Kidney epithelial cell (primary cell): ENCODE measurements at places on chromosomes 16 and 17.

DNA sequence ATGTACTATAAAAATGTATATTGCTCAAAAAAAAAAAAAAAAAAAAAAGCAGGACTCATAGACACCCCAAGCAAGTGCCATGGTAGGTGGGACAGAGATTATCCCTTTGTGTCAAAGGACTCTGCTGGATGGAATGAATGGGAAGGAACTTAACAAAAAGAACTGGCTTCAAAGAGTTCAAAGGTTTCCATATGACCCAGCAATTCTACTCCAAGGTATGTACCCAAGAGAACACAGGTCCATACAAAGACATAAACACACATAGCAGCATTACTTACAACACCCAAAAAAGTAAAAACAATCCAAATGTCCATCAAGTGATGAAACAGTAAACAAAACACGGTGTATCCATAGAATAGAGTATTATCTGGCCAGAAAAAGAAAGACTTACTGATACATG lies 255.2 kb downstream of the SLC39A11 start:
- no peak for DNase-seq

DNA sequence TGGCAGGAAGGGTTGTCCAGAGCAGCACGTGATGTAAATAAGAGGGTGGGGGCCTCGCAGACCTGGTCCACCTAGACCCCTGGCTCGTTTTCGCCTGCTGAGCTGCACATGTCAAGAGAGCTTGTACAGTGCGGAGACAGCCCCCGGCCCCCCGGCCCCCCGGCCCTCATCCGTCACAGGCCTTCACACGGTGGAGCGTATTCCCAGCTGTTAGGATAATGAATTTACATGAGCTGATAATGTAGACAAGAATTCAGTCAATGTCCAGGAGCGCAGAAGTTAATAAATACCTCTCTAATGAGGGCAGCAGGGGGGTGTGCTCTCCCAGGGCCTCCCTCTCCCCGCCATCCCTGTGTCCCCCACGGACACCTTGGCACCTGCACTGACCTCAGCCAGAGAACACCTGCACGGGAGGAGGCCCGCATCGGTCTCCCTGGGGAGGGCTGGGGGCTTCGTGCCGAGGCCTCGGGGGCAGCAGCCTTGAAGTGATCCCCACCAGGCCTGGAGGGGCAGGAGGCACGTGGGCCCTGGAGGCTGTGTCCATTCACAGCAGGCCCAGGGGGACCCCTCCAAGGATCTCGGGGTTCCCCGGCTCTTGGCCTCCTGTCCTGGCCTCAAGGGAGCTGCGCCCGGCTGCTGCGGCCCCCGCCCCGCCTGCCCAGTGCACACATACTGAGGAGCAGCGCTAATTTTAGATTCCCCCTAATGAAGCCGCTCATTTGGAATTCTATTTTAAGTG lies 14.6 kb downstream of the GSE1 start:
- no peak for DNase-seq

DNA sequence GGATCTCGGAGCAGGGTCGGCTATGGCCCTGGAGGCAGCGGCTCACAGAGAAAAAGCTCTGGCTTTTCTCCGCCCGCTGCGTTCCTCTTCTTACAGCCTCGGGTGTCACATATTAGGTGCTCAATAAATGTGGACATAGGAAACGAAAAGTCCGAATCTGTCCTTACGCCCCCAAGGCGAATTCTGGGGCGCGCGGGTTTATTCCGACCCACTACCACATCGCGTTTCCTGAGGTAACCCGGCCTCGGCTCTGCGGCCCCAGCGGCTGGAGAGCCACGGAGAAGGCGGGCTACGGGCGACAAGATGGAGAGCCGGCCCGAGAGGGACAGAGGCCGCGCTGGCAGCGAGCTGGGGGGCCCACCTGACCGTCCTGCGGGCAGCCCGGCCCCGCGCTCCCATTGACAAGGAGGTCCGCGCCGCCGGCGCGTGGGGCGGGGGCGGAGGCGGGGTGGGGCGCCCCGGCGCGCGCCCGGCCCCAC lies 573 bp upstream of the GNAO1 start:
- DNase-seq: no peak

GRCh38 chr17:48722201-48722907 lies at the start of gene PRAC1:
TSS of gene PRAC1 (minus strand) at chr17:48722518. CDS start at chr17:48722392, 126 bp downstream.
- no peak for DNase-seq

DNA sequence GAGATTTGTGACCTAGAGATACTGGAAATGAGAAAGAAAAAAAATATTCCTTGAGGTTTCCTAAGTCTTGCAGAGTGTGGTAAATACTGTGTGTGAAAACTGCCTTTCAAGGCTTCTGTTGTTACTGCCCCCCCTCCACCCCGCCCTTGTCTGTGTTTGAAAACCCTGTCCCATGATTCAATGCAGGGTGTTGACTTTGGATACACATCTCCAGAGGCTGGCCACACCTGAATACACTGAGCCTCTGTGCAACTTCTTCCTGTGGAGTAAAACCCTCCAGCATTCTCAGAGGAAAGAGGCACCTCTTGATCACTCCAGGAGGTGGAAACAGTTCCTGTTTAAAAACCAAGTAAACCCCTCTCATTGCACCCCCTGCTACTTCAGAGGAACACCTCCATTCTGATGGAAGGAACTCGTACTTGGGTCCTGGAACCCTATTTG lies 123.0 kb upstream of the CACNG5 start:
- peak; percentile 35 for DNase-seq

DNA sequence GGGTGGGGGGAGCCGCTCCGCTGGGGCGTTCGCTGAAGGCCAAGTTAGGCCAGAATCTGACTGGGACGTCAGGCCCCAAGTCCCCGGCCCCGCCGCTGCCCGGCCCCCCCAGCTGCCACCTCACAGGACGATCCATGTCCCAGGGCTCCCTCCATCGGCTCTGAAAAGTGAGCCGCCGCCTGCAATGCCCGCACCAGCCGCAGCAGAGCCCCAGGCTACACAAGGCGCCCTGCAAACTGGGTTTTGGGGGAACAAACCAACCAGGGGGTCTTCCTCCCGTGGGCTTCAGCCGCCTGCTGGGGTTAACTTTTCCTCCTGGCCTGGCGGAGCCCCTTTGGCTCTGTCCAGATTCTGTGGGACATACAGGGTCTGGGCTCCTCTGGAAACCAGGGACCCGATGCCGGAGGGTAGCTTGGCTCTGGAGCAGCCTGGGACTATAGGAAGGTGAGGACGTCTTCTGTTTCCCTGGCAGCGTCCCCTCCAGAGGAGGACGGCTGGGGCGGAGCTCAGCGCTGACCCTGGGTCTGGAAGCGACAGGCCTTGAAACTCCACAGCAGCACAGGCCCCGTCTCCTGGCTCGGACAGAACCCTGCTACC lies 835 bp downstream of the NME4 start:
- DNase-seq: no peak

DNA sequence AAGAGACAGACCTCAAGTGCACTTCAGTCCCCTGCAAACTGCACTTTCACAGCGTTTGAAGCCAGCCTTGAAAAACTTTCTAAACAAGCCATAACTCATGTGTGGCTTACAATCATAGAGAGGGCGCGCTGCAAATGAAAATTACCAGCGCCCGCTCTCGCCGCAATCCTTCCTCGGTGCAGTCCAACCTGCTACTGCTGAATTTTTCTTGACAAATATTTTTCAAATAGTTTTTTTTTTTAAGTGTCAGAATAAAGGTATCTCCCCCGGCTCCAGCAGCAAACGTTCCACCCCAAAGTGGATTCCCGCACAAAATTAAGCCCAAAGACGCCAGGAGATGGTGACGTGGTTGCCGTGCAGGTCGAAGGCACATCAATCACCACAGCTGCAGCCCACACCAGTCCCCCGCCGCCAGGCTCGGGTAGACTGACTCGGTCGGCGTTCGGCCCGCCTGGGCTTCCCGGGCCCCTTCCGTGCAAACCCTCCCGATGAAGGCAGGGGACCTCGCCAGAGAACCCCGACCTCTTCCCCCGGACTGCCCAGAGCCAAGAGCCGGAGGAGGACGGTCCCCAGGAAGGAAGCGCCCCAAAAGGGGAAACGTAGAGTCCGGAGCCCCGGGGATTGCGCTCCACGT lies 630 bp downstream of the GRB2 start:
- DNase-seq: no peak

DNA sequence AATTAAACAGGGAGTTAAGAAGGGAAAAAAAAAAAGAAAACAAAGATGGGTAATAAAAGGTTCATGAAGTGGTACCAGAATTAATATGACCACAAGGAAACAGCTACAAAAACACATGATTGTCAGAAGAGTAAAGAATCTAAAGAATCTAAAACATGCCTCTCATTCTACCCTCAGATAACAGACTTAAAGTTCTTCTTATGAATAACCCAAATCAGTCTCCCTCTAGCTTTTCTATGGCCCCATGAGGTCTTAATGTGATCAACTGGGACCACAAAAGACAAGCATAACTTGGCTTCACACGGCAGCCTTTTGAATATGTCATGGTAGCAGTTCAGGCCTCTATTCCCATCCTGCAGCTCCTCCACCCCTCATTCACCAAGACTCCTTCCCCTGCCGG lies 6.9 kb downstream of the MYH10 start:
- DNase-seq: no peak
